ENCODE measurements at places on chromosomes 2 and 18.

DNA sequence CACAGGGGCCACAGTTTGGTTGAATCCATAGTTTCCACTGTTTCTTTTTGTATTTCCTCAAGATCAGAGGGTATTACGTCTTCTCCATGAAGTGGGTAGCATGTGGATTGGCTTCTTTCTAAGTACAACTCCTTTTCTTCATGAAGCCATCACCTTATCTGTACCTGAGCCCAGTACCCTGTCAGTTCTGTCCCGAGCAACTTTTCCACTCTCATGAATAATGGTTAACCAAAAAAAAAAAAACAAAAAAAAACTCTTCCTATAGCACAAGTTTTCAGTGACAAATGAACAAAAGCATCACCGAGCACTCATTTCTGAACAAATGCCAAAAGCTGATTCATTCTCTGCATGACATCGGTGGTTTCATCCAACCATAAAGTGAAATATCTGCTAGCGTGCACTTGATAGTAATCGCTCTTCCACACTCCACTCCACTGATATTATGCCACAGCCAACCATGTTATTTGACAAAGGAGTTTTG, 53.0 kb upstream of the CCDC150 start:
- peak; percentile 96 for DNase-seq

DNA sequence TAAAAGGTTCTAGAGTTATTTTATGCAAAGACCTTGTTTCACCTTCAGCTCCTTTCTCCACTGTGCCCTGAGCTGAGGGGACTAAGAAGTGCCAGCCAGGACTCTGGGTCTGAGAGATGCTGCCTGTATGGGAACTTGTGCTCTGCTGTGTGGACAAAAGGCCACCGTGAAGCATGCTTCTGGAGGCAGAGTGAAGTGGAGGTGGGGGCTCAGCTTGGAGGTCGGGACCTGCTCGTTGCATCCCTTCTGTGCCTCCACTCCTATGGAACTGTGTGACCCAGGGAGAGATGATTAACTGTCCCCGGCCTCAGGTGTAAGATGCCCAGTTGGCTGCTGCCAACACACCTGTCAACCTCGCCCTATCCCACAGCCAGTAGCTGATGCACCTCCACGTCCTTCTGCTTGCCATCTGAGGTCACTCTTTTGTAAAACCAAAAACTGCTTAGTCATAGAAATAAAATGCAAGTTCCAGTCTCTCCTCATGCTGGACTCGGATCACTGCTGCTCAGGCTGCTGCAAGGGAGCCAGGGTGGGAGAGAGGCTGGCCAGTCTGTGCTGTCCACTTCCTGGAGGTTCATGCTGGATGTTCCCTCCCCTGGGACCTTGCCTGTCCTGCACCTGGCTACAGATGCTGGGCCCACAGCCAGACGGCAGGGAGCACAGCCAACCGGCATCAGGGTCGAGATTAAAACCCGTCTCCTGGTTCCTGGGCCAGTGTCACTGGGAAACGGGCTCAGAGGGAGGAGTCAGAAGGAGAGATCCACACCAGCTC, 113.2 kb downstream of the ACKR3 start:
- no peak for DNase-seq

GRCh38 chr2:224584785-224585210, 365 bp downstream of the CUL3 start:
- DNase-seq = peak; percentile 32

GRCh38 chr2:16321872-16322271, 343.8 kb downstream of the CYRIA start:
- DNase-seq = no peak

DNA sequence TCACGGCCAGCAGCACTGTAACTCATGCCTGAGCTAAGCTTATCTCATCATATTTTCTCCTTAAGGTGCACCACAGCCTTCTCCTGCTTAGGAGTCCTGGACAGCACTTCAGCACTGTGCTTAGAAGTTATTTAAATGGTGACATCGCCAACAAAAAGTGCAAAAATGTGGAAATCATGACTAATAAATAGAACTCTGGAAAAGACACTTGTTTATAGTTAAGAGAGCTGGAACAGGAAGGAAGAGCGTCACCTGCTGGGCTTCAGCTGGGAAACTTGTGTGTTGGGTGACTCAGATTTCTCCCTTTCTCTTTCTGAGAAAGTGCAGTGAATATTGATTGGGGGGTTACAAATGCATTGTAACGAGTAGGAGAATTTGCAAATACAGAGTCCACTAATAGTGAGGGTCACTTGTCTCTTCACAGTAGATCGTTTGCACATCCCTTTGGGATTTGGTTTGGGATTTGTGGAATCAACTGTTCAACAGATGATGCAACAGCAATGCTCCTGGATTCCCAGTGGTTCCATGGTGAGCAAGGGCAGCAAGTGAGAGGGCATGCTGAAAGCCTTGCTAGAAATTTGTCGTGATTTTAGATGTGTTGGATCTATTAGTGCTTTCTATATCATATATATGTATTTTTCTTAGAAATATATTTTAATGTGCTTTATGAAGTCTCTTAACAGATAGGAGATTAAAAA, 84.2 kb downstream of the DOK6 start:
- DNase-seq = no peak

GRCh38 chr2:126970583-126970982, 71.9 kb downstream of the TEX51 start:
- DNase-seq = peak; percentile 63

DNA sequence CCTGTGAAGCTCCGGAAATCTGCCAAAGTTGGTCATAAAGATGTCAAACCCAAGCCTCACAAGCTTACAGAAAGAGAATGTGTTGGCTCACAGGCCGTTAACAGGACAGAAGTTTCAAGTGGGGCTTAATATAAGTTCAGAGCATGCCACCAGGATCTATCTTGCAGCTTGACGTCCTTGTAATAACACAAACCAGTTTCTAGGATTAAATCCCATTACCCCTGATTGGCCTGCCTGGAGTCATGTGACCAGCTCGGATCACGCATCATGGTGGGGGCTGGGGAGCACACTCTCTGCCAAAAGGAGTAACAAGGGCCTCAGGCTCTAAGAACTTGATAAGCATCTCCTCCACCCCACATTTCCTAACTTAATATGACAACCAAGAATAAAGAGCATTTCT, 38.9 kb upstream of the SCG2 start:
- no peak for DNase-seq

GRCh38 chr18:8396254-8396653, 213.0 kb upstream of the RAB12 start:
- DNase-seq = no peak

GRCh38 chr2:56531668-56532420, 348.1 kb downstream of the CCDC85A start:
- no peak for DNase-seq

- no peak for DNase-seq
These were observed 154.7 kb downstream of the EML6 start for GRCh38 chr2:54878182-54878581.

DNA sequence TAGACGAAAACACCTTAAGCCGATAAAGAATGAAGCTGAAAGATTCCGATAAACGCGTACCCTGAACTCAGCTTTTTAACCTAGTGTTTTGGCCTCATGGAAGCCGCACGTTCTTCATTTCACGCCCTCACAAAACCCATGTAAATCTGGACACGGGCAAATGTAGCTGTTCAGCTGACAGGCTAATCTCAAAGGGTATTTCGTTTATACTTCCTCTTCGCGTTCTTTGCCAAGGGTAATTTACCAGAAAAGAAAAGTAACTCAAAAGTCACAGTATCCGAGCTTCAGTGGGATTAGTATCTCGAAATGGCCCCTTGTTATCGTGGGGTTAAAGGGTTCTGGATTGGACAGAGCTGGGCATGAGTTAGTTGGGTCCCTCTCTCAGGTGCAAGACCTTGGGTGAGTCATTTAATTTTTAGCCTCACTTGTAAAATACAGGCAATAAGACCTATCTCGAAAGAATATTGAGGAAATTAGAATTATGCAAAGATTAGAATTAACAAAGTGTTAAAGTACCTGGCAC, 22.0 kb upstream of the STPG4 start:
- DNase-seq = peak; percentile 61

GRCh38 chr2:113169002-113169530, 4.7 kb upstream of the PSD4 start:
- no peak for DNase-seq

GRCh38 chr2:68387408-68388350, 22.6 kb downstream of the PLEK start:
- DNase-seq = no peak

All from DMS79 treated with DMSO at 0.1 percent for 48 hours (cell line).